Non-pigmented ciliary epithelial cell (primary cell): ENCODE measurements at places on chromosomes 1 and 21.

DNA sequence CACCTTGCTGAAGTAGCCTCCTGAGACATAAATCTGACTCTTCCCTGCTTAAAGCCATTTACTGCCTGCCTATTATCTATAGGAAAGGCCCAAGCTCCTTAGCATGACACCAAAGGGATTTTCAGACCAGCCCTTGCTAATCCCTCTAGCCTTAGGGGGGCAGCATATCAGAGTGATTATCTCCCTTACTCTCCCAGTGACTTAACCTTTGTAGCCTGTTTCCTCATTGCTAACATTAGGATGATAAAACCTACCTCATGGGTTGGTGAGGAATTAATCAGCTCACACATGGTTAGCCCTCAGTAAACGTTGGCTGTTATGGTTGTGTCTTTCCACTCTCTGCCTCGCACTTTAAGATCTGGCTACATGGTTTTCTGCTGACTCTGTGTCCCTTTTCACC is 70.1 kb downstream of the ROR1 start:
- no peak for DNase-seq

DNA sequence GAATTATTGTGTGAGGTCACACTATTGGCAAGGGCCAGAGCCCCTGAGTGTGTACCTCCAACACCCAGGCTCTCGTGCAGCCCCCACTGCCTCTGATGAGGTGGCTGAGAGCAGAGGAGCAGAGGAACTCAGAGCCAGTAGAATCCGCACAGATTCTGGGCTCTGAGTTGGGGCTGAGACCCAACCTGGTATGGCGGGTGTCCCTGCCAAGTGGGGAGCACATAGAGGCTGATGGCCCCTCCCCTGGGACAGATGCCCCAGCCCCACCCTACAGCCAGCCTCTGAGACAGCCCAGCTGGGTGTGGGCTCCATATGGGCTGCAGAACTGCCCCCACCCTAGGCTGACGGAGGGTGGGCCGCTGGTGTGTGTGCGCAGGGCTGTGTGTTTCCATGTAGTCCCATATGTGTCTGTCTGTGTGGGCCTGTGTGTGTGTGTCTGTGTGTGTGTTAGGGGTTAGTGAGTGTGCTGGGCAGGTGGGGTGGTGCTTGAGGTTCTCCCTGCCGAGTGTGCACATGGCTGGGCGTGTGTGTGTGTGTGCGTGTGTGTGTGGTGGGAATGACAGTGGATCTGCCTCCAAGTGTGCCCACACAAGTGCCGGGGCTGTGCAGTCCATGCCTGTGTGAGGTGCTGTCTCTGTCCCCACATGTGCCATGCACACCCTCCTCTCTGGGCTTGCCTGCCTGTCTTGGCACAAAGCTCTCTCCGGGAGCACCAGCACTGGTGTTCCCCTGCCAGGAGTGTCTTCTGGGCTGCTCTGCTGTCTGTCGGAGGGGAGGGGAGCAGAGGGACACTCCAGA is 24.4 kb downstream of the FOXO6 start:
- DNase-seq = no peak

- no peak for DNase-seq
Observed at GRCh38 chr1:231286603-231287002, 45.6 kb downstream of the GNPAT start.

GRCh38 chr1:221712776-221713431 is 29.0 kb downstream of the DUSP10 start:
- no peak for DNase-seq

DNA sequence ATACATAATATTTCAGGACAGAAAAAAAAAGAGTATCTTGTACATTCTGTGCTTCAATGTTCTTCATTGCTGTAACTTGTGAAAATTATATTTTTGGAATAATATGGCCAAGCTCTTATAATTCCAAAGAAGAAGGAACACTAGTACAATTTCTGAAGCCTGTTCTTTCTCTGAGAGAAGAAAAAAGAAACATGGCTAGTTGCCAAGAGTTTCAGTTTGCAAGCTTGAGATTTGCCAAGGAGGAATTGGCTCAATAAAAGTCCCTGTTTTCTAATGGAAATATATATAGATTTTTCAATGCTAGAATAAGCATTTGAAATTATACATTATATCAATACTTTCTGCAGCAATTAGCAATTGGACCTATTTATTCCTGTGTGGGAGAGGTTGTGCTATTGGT is 285.2 kb upstream of the NEGR1 start:
- no peak for DNase-seq

DNA sequence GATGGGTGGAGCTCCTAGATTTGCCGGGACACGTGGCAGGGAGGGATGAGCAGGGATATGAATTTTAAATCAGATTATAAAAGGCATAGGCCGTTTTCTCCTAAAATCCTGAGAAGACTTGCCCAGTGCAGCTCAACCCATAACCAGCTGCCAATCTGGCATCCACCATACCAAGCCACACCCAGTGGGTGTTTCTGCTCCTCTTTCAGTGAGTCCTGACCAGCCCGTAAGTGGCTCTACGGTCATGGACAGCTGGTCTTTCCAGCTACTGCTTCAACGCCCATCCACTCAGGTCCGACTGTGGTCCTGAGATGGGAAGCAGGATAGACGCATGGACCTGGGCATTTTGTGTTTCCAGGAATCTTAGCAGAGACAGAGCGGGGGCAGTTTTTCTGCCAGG is 107.2 kb downstream of the LAMC2 start:
- no peak for DNase-seq

GRCh38 chr1:72122099-72122880 is 160.0 kb downstream of the NEGR1 start:
- DNase-seq = no peak

DNA sequence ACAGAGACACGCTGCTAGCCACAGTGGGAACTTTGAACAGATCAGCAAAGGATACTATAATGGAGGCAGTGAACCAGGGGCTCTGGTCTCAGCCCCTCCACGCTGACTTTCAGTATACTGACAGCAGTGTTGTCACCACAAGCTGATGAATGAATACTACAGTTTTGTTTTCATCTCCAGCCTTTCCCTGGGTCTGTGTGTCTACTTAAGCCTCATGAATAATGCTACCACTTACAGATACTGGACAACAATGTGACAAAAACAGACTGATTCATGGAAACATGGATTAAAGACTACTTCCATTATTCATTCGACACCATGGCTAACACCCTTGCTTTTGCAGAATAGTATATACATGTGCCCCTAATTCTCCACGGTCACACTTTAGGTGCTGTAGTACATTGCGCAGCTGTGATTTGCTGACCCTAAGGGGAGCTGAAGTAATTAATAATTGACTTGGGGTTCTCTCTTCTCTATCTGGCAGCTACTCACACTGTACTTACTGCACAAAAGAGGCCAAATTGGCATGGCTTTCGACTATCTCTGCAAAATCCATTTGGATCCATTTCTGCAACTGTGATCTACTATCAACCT is 203.2 kb upstream of the LYPLAL1 start:
- DNase-seq = no peak

GRCh38 chr1:155170101-155170785 is 2.9 kb downstream of the KRTCAP2 start:
- no peak for DNase-seq

DNA sequence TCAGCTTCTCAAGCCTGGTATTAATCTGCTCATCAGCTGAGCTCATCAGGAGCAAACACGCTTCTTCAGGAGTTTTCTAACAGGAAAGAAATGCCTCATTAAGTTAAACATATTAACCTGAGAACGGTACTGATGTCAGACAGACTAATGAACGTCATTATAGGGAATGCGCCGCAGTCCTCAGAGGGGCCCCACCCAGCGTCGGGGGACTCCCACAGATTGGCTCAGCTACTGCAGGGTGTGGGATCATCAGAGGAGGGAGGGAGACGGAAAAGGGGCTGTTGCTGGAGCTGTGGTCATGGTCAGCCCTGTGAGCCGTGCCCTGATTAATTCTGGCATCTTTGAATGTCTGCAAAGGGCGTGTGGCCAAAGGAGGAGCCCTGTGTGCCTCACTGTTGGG is 348.5 kb downstream of the PTPRU start:
- peak; percentile 22 for DNase-seq

- DNase-seq = no peak
Observed at GRCh38 chr1:100736324-100736723, 16.8 kb downstream of the VCAM1 start.

- DNase-seq = no peak
Observed at GRCh38 chr1:145777357-145778145, 46.3 kb downstream of the RNF115 start.

GRCh38 chr1:231236208-231236591 is 4.8 kb upstream of the GNPAT start:
- no peak for DNase-seq

DNA sequence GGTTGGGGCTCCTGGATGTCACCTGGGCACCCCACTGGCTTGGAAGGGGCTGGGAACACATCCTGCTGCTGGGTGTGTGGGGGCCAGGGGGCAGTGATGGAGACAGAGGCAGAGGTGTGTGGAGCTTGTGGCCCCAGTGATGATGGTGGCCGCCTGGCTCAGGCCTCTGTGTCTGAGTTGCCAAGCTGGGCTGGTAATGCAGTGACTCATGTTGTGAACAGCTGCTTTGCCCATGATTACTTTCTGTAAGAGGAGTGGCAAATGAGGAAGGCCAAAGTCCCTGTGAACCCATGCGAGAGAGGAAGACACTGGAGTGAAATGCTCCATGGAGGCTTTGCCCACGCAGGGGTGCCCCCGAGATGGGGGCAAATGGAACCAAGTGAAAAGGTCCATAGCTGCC is 86.8 kb downstream of the KCNJ6 start:
- DNase-seq = no peak

GRCh38 chr1:35030756-35031446 is 844 bp downstream of the ZMYM6 start:
- DNase-seq = no peak

DNA sequence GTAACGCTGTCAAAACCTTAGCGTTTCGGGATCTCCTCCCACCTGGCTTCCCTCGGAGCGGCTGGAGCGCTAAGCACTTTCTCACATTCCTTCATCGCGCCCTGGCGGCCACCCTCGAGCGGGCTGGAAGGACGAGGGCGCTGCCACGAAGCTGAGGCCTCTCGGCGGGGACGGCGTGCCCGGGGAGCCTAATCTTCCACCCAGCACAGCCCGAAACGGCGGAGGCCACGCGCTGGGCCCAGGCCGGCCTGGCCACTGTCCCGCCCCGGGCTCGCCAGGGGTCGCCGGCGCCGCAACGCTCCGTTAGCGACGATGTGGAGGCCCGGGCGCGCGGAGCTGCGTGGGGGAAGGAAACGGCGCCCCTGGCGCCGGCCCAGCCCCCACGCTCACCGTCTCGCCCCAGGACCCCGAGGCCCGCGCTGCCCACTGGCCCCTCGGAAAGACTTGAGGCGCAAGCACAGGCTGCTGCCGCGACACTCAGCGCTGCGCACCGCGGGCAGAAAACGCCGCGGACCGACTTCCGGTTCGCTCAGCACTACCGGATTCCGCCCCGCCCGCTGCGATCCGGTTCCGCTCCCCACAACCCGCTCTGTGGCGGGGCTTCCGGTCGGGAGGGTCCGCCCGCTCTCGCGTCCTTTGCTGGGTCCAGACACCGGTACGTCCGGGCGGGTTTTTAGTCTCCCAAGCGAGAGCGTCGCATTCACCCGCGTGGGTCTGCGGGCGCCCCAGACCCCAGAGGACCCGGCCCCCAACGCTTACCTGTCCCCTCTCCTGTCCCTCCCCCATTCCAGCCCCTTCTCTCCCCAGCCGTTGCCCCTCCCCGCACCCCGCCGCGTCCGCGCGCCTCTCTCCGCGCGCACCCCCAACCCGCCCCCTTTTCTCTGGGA is at the start of gene YBEY:
TSS of gene YBEY (plus strand) at position 582 of the 887 bp plus-strand sequence. CDS start 572 bp downstream, outside the sequence.
- peak; percentile 42 for DNase-seq

GRCh38 chr1:204282761-204283221 is 69.0 kb upstream of the GOLT1A start:
- DNase-seq = no peak

- no peak for DNase-seq
Observed at GRCh38 chr1:29546496-29546895, 310.2 kb downstream of the PTPRU start.

DNA sequence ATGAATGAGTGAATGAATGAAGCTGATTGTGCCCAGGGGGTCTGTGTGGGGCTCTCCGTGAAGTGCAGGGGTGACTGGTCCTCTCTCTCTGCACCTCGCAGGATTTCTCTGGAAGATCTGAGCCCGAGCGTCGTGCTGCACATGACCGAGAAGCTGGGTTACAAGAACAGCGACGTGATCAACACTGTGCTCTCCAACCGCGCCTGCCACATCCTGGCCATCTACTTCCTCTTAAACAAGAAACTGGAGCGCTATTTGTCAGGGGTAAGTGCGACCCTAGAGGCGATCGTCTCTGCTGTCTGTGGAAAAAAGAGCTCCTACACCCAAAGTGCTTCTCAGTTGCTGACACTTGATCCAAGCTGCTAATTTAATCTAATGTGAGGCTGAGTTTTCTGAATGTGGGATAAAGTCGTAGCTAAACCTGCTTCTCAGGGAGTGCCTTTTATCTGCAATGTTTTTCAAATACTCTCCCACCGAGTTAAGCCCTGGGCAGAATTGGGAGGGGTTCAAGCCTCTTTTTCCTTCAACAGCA is 101.7 kb downstream of the HUNK start:
- no peak for DNase-seq

DNA sequence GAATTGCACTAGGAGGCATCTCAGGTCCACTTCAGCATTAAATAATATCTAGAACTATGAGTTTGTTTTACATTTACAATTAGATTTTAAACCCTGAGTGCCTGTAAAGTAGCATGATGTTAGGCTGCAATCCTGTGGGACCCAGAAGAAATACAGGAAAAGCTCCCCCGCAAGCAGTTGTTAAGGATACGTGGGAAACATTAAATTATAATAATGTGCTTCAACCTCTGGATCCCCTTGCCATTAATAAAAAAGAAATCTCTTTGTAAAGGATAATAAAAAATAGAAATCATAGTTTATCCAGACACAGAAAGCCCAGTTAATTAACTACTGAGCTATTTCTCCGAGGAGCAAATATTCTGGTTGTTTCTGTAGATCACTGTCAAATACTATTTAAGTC is 106.0 kb downstream of the PCNX2 start:
- DNase-seq = no peak

DNA sequence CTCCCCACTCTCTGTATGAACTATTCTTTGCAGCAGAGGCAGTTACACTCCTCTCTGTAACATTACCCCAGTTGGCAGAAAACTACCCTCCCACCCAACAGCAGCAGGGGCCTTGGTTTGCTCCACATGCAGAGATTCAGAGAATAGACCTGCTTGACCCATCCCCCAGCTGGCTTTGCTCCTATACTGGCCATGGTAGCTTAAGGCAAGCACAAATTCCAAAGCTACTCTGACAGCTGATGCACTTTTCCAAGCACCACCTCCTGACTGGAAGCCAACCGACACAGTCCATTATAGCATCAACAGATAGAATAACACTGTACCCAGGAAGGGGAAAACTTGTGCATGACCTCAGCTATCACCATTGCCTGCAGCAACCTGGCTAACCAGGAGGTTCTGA is 846.5 kb upstream of the NCAM2 start:
- no peak for DNase-seq
